HS-27A (cell line): ENCODE measurements at places on chromosomes 1 and 21.

DNA sequence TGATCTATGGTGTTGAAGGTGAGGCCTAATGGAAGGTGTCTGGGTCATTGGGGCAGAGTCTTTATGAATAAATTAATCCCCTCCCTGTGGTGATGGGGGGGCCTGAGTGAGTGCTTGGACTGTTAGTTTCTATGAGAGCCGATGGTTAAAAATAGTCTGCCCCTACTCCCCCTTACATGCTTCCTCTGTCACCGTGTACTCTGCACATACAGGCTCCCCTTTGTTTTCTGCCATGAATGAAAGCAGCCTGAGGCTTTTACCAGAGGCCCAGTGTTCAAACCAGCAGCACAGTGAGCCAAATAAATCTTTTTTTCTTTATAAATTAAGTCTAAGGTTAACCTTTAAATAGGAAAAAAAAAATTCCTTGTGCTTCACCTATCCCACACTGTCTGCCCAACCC is 657.0 kb downstream of the AMY1C start:
- DNase-seq: no peak

DNA sequence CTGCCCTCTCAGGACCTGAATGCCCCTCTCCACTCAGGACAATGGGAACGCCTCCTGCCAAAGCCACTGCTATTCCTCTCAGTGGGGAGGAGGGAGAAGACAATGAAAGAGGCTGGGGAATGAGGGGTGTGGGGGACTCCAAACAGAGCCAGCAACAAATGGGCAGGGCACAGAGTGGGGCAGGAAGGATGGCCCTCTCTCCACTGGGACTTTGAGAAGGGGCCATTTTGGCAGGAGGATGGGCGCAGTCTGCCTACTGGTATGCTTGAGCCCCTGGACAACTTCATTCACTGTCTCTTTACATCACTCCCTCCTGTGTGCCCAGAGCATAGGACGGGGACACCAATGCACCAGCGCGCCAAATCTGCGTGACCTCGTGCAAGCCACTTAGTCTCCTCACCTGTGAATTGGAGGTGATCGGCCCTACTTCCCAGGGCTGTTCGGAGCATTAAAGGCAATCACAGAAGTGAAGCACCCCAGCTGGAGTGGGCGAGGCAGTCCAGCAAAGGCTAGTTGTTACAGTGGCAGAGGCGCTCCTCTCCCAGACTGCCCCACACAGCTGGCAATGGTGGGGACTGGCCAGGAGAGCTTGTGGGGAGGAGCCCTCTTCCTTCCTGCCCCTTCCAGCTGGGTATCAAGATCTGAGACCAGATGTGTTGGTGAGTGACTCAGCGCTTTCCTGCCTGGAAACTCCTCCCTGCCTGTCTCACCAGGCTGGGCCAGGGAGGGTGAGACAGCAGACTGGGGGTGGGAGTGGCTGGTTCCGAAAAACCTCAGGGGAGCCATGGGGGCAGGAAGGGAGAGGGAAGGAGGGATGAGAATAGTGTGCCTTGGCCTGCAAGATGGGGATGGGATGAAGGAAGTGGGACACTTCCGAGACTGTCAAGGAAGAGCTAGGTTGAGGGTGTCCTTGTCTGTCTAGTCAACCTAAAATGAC is 22.4 kb upstream of the SYNC start:
- DNase-seq: peak; percentile 90

- DNase-seq: no peak
Observed at GRCh38 chr1:2543543-2544092, 12.6 kb upstream of the TNFRSF14 start.

- no peak for DNase-seq
Observed at GRCh38 chr1:155061381-155062150, 2.0 kb upstream of the EFNA4 start.

DNA sequence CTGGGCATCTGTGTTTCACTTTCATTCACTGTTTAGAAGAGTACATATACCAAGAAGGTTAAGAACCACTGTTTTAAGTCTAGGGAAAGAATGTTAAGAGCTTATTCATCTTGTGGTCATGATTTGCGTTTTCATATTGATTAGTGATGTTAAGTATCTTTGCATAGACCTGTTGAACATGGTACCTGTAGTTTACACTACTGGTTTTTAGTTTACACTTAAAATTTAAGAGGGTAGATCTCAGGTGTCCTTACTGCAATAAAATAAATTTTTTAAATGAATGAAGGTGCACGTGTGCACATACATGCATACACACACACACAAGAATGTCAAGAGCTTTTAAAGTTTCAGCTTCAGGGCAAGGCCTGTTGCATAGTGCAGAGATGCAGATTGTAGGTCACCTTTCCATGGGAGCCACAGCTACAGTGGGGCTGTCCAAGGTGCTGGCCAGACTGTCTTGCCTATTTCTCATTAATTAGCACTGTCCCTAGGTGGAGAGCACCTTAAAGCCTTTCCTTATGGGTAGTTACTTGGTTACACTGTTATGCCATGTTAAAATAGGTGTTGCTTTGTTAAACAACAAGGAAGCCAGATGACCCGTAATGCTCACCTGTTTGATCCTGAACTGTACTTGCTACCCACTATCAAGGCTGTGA is 543.0 kb upstream of the DAB1 start:
- DNase-seq: no peak
